CD4-positive, alpha-beta T cell treated with Interleukin-2 at 100 ng/mL for 4 hours (primary cell): ENCODE measurements at places on chromosomes 5 and 9.

GRCh38 chr5:105581988-105582690, 2019.5 kb upstream of the NUDT12 start:
- no peak for DNase-seq

GRCh38 chr5:163260961-163261360, 176.4 kb upstream of the CCNG1 start:
- DNase-seq, result no peak

- no peak for DNase-seq
These were observed 262.5 kb upstream of the CHD1 start for GRCh38 chr5:99191206-99191745.

- peak; percentile 36 for DNase-seq
These were observed 56.7 kb downstream of the TSSK1B start for GRCh38 chr5:113378081-113378480.

DNA sequence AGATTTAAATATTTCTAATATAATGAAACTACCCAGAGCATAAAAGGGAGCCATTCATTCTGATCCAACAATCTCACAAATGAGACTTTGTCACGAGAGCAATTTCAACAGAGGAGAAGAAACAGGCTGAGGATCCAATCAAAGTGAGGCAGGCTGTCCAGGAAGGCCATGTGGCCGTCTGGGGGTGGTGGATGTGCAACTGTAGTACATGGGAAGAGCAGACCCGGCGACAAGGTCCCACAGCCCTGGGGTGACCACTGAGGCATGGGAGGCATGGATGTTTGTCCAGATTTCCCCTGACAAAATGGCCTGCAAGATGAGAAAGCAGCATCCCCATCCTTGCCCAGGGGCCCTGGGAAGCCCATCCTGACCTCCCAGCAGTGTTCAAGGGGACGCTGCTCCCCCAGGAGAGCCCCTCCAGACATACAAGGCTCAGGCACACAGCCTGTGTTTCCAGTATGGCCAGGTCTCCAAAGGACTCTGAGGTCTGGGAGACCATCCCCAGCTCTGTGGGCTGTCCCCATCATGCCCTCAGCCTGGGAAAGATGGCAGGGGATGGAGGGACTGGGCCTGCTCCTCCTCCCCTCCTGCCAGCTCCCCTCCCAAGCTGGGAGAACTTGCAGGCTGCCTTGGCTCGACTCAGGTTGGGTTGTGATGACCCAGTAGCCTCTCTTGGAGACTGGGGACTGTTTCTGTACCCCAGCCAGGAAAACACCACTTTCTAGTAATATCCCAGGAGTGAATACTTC, 27.5 kb upstream of the FCN2 start:
- no peak for DNase-seq

GRCh38 chr5:146516151-146516475, at the start of gene GPR151:
Gene GPR151 (minus strand): TSS chr5:146516190. CDS start chr5:146516113, 77 bp downstream.
- no peak for DNase-seq

GRCh38 chr5:148385094-148385493, 1.3 kb downstream of the FBXO38 start:
- no peak for DNase-seq

DNA sequence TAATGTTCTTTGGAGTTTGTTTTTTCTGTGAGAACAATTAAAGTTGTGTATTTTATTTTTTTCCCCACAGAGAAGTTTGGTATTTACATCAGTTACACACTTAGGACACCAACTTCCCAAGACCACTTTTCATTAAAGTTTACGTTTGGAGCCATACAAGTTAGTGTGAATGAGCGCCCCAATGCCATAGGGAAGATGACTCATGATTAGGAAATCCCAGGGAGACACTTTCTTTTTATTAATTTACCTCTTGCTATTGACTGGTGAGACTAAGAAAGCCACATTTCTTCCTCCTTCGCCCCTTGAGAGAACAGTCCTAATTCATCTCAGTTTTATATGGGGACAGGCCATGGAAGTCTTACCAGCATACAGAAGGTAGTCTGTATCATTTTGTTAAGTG, 57.1 kb downstream of the EDIL3 start:
- DNase-seq, result no peak

DNA sequence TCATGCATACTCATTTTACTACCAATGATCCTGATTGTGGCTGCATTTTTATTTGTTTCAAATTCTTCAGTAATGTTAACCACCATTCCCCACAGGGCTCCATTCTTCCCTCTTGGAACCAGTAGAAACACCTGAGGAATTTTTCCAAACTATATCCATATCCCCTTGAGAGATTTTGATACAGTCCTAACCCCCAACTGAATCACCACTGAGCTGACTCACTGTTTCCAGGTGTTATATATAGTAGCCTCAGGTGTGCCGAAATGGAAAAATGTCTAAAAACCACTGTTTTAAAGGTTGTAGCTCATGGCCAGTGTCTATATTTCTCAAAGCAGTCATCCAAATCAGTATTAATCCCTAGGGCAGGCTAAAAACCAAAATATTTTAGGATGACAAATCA, 85.2 kb downstream of the MRPS27 start:
- DNase-seq, result no peak

- no peak for DNase-seq
These were observed 15.3 kb downstream of the FAM169A start for GRCh38 chr5:74850789-74851425.

- DNase-seq, result no peak
These were observed 17.8 kb downstream of the IFT74 start for GRCh38 chr9:26973989-26974388.

GRCh38 chr9:115369322-115369957, 251.5 kb upstream of the TNC start:
- no peak for DNase-seq

DNA sequence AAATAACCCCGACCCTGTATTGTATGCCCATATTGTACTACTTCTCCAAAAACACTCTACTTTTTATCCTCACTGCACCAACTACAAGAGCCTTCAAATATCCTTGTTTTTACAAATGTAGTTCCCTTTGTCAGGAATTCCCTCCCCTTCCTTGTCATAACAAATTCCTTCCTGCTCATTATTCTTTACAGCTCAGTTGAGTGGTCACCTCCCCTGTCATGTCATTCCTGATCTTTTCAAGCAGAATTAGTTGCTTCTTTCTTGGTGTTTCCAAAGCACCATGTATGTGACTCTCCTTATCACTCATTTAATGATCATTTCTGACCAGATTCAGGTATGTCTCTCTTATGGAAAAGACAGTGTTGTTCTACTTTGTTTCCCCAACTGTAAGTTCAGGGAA, 194.2 kb upstream of the SMC2 start:
- no peak for DNase-seq

- DNase-seq, result no peak
These were observed 47.5 kb upstream of the CPLX2 start for GRCh38 chr5:175823731-175824525.
